A673 (cell line): ENCODE measurements at places on chromosomes 13 and 19. TPM values are rescaled to one million over a fixed set of nuclear protein-coding genes. Genes with fewer than 3 reads are reported as not detected.

Gene ZNF681
- total RNA-seq, result 0.07 and 0.15 TPM in 2 replicates

Gene PLA2G4C
- total RNA-seq, result 4.8 and 8.2 TPM in 2 replicates

Gene SUPT20H
- total RNA-seq, result 82.6 and 94.4 TPM in 2 replicates

Gene ZNF71
- total RNA-seq, result 12.6 and 13.7 TPM in 2 replicates

Gene ZNF66
- 4.3 and 4.7 TPM in 2 replicates for total RNA-seq

Gene PDCD5
- 242 and 255 TPM in 2 replicates for total RNA-seq

Gene SIGLECL1
- not detected in 2 replicates for total RNA-seq

Gene TMC4
- 0.58 and 0.96 TPM in 2 replicates for total RNA-seq

Gene SPRY2
- total RNA-seq, result 9.2 and 10.3 TPM in 2 replicates

Gene PDE4C
- not detected in 2 replicates for total RNA-seq

Gene CXCL17
- total RNA-seq, result not detected in 2 replicates

Gene PTH2
- total RNA-seq, result not detected in 2 replicates

Gene CBLC
- not detected in 2 replicates for total RNA-seq

Gene RNF113B
- total RNA-seq, result not detected in 2 replicates

Gene ZNF835
- 3.2 and 4.6 TPM in 2 replicates for total RNA-seq

Gene DIAPH3
- 62.3 and 65.7 TPM in 2 replicates for total RNA-seq

Gene PRODH2
- total RNA-seq, result not detected in 2 replicates

Gene FGF21
- not detected in 2 replicates for total RNA-seq

Gene TSHZ3
- 14.8 and 15.5 TPM in 2 replicates for total RNA-seq

Gene TPTE2
- 27.5 and 29.2 TPM in 2 replicates for total RNA-seq

Gene DLL3
- 0.69 and 0.96 TPM in 2 replicates for total RNA-seq

Gene ZSCAN5B
- not detected in 2 replicates for total RNA-seq

Gene PSG7
- not detected in 2 replicates for total RNA-seq

Gene KLK3
- total RNA-seq, result not detected in 2 replicates

Gene ZGLP1
- 7.2 TPM in 2 replicates for total RNA-seq
